ENCODE measurements at places on chromosomes 13 and 19.

- peak; percentile 34 for ATAC-seq
Observed at GRCh38 chr13:51683597-51683996, 99.3 kb downstream of the WDFY2 start.

GRCh38 chr19:57075125-57075524, 44.7 kb upstream of the USP29 start:
- ATAC-seq = no peak

DNA sequence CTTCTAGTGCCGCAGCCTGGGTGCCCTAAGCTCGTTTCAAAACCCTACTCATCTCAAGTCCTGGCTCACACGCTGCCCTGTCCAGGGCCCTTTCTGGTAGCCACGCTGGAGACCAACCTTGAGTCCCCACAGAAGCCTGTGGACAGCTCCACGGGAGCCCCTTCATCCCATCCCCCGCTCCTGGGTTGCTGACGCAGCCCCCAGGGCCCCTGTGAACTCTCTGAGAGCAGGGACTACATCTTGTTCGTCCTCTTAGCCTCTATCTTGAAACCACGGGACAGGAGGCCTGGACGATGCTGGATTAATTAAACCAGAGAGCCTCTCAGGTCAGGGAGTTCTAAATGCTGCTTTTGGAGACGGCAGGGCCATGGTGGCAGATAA, 7.4 kb downstream of the MLLT1 start:
- ATAC-seq = no peak

GRCh38 chr19:42108527-42109389, 23.5 kb downstream of the POU2F2 start:
- peak; percentile 93 for ATAC-seq

DNA sequence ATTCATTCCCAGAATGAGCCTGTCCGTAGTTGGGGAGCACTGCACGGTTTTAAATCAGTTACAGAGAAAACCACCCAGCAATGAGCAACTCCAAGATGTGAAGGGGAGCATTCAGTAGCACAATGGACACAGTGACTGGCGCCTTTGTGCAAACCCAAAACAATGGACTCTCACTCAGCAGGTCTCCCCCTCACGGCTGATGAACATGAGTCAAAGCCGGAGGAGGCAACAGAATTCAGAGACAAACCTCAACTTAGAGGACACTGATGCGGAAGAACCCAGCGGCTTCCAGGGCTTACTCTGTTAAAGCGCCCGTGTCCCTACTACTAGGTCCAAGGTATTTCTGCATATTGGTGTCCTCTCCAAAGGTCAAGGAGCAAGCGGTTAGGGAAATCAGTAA, 17.7 kb downstream of the PLEKHF1 start:
- no peak for ATAC-seq
